ENCODE measurements at places on chromosomes 1 and 21. TPM values are rescaled to one million over a fixed set of nuclear protein-coding genes. Genes with fewer than 3 reads are reported as not detected.

The E2F2 gene
- 4.3 TPM for total RNA-seq

The BSND gene
- not detected for total RNA-seq

The RGS13 gene
- total RNA-seq = not detected

DNA sequence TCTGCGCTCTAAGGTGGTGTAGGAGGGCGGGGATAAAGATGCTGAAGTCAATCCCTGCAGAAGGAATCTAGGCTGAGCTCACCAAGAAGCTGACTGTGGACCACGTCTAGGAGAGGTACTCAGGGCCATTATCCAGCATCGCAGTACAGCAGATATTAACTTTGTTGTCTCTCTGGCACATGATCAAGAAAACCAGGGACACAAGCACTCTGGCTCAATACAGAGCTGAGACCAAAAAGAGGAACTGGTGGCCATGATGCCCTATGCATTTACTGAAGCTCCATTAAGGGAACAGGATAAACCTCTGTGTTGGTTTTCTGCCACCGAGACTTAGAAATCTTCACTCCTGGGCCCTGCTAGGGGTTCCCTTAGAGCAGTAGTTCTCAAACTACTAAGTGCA lies 38.0 kb upstream of the ANGPTL7 start:
- H3K27ac ChIP-seq = no peak overlapping the region
- no peak overlapping the region for H3K4me3 ChIP-seq
- H3K27me3 ChIP-seq = no peaks in the 10 kb centered on the region
- peaks cover 26% of the 10 kb centered on the region for H3K4me1 ChIP-seq

- peak overlapping the region; percentile 79 for H3K27ac ChIP-seq
- peaks cover 62% of the 10 kb centered on the region for H3K4me1 ChIP-seq
- no peaks in the 10 kb centered on the region for H3K27me3 ChIP-seq
- DNase-seq = no peak
- no peak overlapping the region for H3K4me3 ChIP-seq
Measured at GRCh38 chr1:39127513-39127912, 77.0 kb upstream of the MACF1 start.

GRCh38 chr1:228765168-228765946 lies 30.1 kb downstream of the RHOU start:
- H3K27me3 ChIP-seq = peaks cover 34% of the 10 kb centered on the region
- H3K4me1 ChIP-seq = peaks cover 3% of the 10 kb centered on the region
- no peak overlapping the region for H3K4me3 ChIP-seq

- H3K36me3 ChIP-seq = no peaks in the 10 kb centered on the region
- no peak overlapping the region for H3K4me3 ChIP-seq
Measured at GRCh38 chr1:6515771-6516170, 24.3 kb upstream of the PLEKHG5 start.

- H3K4me1 ChIP-seq = peaks cover 40% of the 10 kb centered on the region
- no peak for DNase-seq
- H3K27me3 ChIP-seq = no peaks in the 10 kb centered on the region
- H3K27ac ChIP-seq = no peak overlapping the region
- peaks cover 6% of the 10 kb centered on the region for H3K36me3 ChIP-seq
- H3K4me3 ChIP-seq = no peak overlapping the region
Measured at GRCh38 chr1:167132301-167133010, 38.6 kb downstream of the STYXL2 start.

DNA sequence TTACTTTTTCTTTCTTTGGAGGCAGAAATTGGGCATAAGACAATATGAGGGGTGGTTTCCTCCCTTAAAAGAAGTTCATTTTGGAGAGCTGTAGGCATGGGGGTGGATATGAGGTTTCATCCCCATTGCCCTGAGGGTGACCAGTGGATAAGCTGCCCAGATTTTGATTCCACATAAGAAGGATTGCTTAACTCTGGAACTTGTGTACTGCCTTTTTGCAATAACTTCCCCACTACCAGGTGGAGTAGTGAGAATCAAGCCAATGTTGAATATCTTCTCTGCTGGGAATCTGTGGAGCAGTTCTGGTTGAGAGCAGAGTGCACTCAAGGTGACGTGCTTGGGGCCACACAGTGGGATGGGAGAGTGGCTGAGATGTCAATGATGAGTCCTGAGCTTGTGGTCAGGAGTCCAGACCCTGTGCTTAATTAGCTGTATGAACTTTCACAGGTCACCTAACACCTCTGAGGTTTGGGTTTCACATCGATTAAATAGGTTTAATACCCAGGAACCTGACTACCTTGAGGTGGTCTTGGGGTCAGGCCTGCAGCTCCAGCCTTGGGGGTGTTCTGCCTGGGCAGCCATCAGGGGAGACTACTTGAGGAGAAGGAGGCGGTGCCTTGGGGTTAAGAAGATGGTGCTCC lies 152.9 kb downstream of the FCRL5 start:
- H3K4me3 ChIP-seq = no peak overlapping the region
- H3K27ac ChIP-seq = no peak overlapping the region
- peaks cover 9% of the 10 kb centered on the region for H3K27me3 ChIP-seq

GRCh38 chr1:61222240-61222639 lies 139.9 kb downstream of the NFIA start:
- H3K4me1 ChIP-seq = peaks cover 30% of the 10 kb centered on the region
- no peak for DNase-seq
- no peaks in the 10 kb centered on the region for H3K27me3 ChIP-seq
- H3K4me3 ChIP-seq = no peak overlapping the region
- H3K27ac ChIP-seq = no peak overlapping the region

- no peak for DNase-seq
- H3K36me3 ChIP-seq = peaks cover 9% of the 10 kb centered on the region
- peaks cover 19% of the 10 kb centered on the region for H3K4me1 ChIP-seq
- no peak overlapping the region for H3K4me3 ChIP-seq
Measured at GRCh38 chr1:200642481-200642880, 21.9 kb upstream of the KIF14 start.

GRCh38 chr1:91053630-91054029 lies 31.8 kb upstream of the ZNF644 start:
- no peaks in the 10 kb centered on the region for H3K4me1 ChIP-seq
- no peaks in the 10 kb centered on the region for H3K27me3 ChIP-seq
- H3K27ac ChIP-seq = no peak overlapping the region
- H3K4me3 ChIP-seq = no peak overlapping the region
- no peak for DNase-seq

Data from chondrocyte (in vitro differentiated cells).